ENCODE measurements at places on chromosomes 16 and 17. TPM values are rescaled to one million over a fixed set of nuclear protein-coding genes. Genes with fewer than 3 reads are reported as not detected.

The CDRT15L2 gene
- not detected for total RNA-seq

The PERCC1 gene
- total RNA-seq = not detected

- peak; percentile 99 for DNase-seq
- no peaks in the 10 kb centered on the region for H3K4me1 ChIP-seq
- peak within 1 kb of the TSS; percentile 85 for H3K4me3 ChIP-seq
- H3K27ac ChIP-seq = peak within 1 kb of the TSS; percentile 97
- no peaks in the 10 kb centered on the region for H3K27me3 ChIP-seq
These were observed at the start of gene TAOK1 for GRCh38 chr17:29389982-29390850. Gene TAOK1, plus strand, starts transcription at chr17:29390363. Its CDS starts 61,186 bp downstream, at chr17:29451549.

The ABCA9 gene
- 15.0 TPM for total RNA-seq

GRCh38 chr16:16933861-16934260 lies 536.9 kb downstream of the XYLT1 start:
- H3K36me3 ChIP-seq = no peaks in the 10 kb centered on the region
- H3K4me3 ChIP-seq = no peak overlapping the region
- H3K27me3 ChIP-seq = no peaks in the 10 kb centered on the region
- H3K27ac ChIP-seq = no peak overlapping the region
- H3K4me1 ChIP-seq = no peaks in the 10 kb centered on the region
- DNase-seq = no peak

The C17orf78 gene
- total RNA-seq = not detected

- DNase-seq = no peak
- H3K27me3 ChIP-seq = no peaks in the 10 kb centered on the region
- no peak overlapping the region for H3K4me3 ChIP-seq
These were observed 4.9 kb downstream of the KRT27 start for GRCh38 chr17:40777459-40777858.

The GRAP gene
- total RNA-seq = 3.4 TPM

DNA sequence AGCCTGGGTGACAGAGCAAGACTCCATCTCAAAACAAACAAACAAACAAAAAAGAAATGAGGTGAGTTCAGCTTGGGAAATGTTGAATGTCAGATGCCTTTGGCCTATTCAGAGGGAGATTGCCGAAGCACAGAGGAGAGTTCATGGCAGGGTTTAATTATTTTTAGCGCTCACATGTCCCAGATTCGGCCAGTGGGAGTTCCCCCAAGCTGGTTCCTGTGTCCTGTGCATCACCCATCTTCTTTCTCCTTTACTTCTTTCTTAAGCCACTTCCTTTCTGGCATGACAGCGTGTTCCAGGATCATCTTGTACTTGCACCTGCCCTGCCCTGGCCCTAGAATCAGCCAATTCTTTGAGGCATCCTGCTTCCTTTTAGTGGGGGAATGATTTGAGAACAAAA lies 9.2 kb downstream of the MPV17L start:
- no peaks in the 10 kb centered on the region for H3K4me1 ChIP-seq
- H3K36me3 ChIP-seq = no peaks in the 10 kb centered on the region
- no peak overlapping the region for H3K4me3 ChIP-seq
- H3K27me3 ChIP-seq = no peaks in the 10 kb centered on the region
- peak; percentile 24 for DNase-seq

The RMI2 gene
- 1.6 TPM for total RNA-seq

The CDH5 gene
- 10.8 TPM for total RNA-seq

DNA sequence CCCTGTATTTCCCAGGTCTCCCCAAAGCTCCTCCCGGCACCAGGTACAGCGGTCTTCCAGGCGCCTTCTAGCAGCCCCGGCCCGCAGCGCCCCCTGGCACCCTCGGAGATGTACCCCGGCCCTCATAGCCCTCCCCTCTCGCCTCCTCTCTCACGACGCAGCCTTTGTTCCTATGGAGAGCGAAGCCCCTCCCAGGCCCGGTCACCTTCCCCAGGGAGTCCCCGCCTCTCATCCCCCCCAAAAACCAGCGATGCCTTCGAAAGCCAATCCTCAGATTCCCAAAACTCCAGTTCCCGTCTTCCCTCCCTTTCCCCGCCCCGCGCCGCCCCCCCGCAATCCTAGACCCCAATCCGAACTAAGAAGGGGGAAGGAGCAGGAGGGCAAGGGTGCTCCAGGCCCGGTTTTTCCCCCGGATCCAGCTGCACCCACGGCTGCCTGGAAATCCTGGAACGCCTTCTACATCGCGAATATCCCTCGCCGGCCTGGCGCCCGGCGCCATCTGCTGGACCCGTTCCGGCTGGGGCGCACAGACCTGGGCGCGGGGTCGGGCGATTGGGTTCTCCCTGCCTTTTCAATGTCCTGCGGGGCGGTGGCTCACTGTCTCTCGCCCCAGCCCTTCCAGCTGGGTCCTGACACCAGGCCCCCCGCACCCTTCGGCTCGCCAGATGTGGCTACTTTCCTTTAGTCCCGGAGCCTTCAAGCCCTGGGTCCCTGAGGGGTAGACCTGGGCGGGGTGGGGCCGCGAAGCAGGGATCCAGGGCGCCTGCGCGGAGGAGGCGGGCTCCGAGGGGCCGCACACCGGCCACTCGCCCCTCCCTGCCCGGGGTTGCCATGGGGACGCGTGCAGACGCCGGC lies at the start of gene DNAH2:
TSS of gene DNAH2 (plus strand) at position 844 of the 855 bp plus-strand sequence. CDS start 1,991 bp downstream, outside the sequence.
- no peak within 1 kb of the TSS for H3K27ac ChIP-seq
- peak within 1 kb of the TSS; percentile 46 for H3K4me3 ChIP-seq
- no peaks in the 10 kb centered on the region for H3K27me3 ChIP-seq
- peaks cover 3% of the 10 kb centered on the region for H3K4me1 ChIP-seq
- DNase-seq = peak; percentile 84

- H3K27ac ChIP-seq = no peak overlapping the region
- no peak for DNase-seq
- H3K36me3 ChIP-seq = no peaks in the 10 kb centered on the region
- H3K4me3 ChIP-seq = no peak overlapping the region
These were observed 9.5 kb downstream of the IGSF6 start for GRCh38 chr16:21642861-21643260.

DNA sequence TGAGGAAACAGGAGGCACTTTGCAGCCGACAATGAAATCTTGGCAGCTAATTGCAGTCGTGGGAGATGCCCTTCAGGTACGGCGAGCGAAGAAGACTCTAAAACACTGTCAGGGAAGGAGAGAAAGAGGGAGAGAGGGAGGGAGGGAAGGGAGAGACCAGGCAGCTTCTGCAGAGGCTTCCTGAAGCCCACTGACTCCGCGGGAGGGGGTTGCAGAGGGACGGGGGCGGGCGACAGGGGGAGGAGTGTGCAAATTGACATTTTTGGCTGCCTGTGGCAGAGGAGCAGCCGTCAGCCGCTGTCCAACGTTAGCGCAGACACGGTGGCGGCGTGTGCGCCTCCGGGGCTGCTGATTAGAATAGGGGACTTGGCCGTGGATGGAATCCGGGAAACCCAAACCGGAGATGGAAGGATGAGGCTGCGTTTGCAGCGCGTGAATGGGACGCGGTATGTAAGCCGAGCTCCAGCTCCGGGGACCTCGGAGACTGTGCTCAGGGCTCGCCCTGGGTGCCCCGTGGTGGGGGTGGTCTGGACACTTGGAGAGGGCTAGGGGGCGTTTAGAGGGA lies 849.1 kb upstream of the RBFOX1 start:
- H3K4me1 ChIP-seq = no peaks in the 10 kb centered on the region
- no peaks in the 10 kb centered on the region for H3K27me3 ChIP-seq
- H3K36me3 ChIP-seq = no peaks in the 10 kb centered on the region
- no peak overlapping the region for H3K27ac ChIP-seq

- no peaks in the 10 kb centered on the region for H3K36me3 ChIP-seq
- no peak overlapping the region for H3K27ac ChIP-seq
- no peaks in the 10 kb centered on the region for H3K27me3 ChIP-seq
These were observed 29.4 kb upstream of the SLC38A8 start for GRCh38 chr16:84072014-84072413.

DNA sequence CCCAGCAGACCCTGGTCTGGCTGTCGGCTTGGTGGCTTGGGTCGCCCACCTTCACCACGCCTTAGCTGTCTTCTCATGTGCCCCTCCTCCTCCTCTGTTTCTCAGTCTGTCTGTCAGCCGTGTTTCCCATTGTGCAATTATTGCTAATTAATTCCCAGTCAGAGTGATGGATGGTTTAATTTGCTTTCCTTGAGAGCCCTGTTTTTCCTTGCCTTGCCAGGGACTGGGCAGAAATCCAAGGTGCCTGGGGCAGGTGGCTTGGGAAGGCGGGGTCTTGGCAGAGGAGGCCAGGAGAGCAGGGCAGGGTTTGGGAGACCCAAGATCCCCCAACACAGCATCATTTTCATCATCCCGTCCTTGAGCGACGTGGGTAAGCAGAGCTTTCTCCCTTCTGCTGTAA lies 21.3 kb downstream of the NECAB2 start:
- no peaks in the 10 kb centered on the region for H3K36me3 ChIP-seq
- no peak overlapping the region for H3K27ac ChIP-seq
- H3K27me3 ChIP-seq = no peaks in the 10 kb centered on the region
- no peak for DNase-seq
- no peak overlapping the region for H3K4me3 ChIP-seq

- H3K27ac ChIP-seq = no peak overlapping the region
- no peaks in the 10 kb centered on the region for H3K4me1 ChIP-seq
- no peaks in the 10 kb centered on the region for H3K27me3 ChIP-seq
These were observed 530 bp downstream of the CCL17 start for GRCh38 chr16:57405097-57405496.

The DNAJA3 gene
- total RNA-seq = 32.5 TPM

The G6PC1 gene
- not detected for total RNA-seq

GRCh38 chr17:35889241-35889640 lies 9.1 kb upstream of the CCL5 start:
- no peaks in the 10 kb centered on the region for H3K4me1 ChIP-seq
- H3K27ac ChIP-seq = no peak overlapping the region
- DNase-seq = no peak
- no peak overlapping the region for H3K4me3 ChIP-seq
- H3K27me3 ChIP-seq = no peaks in the 10 kb centered on the region

- no peaks in the 10 kb centered on the region for H3K27me3 ChIP-seq
- no peaks in the 10 kb centered on the region for H3K36me3 ChIP-seq
- peak; percentile 92 for DNase-seq
- H3K4me1 ChIP-seq = peaks cover 16% of the 10 kb centered on the region
These were observed at the start of gene ARL4D for GRCh38 chr17:43398724-43399595. Gene ARL4D, plus strand, starts transcription at chr17:43398993. Its CDS starts 740 bp downstream, at chr17:43399733.

DNA sequence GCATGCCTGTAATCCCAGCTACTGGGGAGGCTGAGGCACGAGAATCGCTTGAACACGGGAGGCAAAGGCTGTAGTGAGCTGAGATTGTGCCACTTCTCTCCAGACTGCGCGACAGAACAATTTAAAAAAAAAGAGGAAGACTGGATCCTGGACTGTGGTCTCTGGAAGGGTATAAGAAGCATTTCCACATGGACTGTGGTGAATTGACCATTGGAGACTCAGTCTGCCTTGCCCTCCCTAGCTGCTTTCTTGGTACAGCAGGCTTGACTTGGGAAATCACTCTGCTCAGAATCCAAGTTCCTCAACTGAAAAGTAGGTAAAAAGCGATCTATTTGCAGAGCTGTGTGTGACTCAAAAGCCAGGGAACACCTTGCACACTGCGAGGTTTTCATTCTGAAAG lies 1.0 kb upstream of the MGRN1 start:
- no peak for DNase-seq
- no peak overlapping the region for H3K27ac ChIP-seq
- H3K36me3 ChIP-seq = no peaks in the 10 kb centered on the region
- H3K4me1 ChIP-seq = peaks cover 13% of the 10 kb centered on the region
- H3K4me3 ChIP-seq = no peak overlapping the region

DNA sequence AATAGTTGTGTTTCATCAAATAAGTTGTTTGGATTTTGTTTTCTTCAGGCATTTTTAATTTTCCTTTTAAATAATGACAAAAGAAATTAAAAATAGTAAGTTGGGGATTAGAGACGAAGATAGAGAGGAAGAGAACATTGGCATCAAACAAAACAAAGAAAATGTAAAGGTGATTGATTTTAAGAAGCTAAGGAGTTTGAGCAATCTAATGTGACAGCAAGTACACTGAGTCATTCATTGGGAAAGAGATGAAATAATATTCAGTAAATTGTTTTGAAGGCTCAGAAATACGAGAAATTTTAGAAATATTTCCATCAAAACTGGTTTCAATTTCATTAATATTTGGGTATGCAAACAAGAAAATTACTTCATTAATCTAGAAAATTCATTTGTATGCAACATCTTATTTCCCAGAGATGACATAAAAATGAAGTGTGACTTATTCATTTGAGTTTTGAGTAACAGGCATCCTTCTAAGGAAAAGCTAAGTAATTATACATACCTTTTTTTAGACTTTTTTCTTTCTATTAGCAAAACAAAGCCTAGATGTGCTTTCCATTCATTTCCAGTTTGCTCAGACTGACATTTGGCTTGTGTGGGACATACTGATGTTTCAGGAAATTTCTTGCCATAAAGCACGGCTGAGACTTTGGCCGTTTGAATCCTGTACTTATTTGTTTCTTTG lies 66.7 kb downstream of the COX10 start:
- no peaks in the 10 kb centered on the region for H3K27me3 ChIP-seq
- no peak overlapping the region for H3K27ac ChIP-seq
- DNase-seq = no peak
- H3K4me3 ChIP-seq = no peak overlapping the region
- no peaks in the 10 kb centered on the region for H3K36me3 ChIP-seq
- no peaks in the 10 kb centered on the region for H3K4me1 ChIP-seq

DNA sequence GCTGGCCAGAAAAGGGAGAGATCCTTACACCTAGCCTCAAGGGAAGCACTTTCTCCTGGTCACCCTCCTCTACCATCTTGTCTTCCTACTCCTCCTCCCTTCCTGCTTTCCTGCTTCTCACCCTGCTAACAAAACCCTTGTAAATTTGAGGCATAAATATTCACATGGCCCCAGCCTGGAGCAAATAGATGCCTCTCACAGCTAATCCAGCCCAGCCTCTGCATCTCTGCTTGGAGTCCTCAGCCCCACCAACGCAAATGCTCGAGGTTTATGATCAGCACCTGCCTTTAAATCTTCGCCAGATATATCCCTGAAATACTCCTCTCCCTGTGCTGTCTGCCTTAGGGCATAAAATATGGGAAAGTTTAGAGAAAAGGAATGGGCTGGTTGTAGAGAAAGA lies 205.2 kb upstream of the CDH5 start:
- H3K36me3 ChIP-seq = no peaks in the 10 kb centered on the region
- H3K27me3 ChIP-seq = no peaks in the 10 kb centered on the region
- no peaks in the 10 kb centered on the region for H3K4me1 ChIP-seq
- no peak overlapping the region for H3K4me3 ChIP-seq
- DNase-seq = no peak

GRCh38 chr17:46776298-46777005 lies 42.0 kb downstream of the WNT3 start:
- H3K36me3 ChIP-seq = no peaks in the 10 kb centered on the region
- H3K27me3 ChIP-seq = no peaks in the 10 kb centered on the region
- H3K4me3 ChIP-seq = no peak overlapping the region
- H3K27ac ChIP-seq = no peak overlapping the region
- no peaks in the 10 kb centered on the region for H3K4me1 ChIP-seq

The UTS2R gene
- not detected for total RNA-seq

The SLC5A11 gene
- total RNA-seq = not detected

The PRDM7 gene
- not detected for total RNA-seq

The TBC1D26 gene
- 0.38 TPM for total RNA-seq
